ENCODE measurements at places on chromosomes 6 and 20. TPM values are rescaled to one million over a fixed set of nuclear protein-coding genes. Genes with fewer than 3 reads are reported as not detected.

- DNase-seq = no peak
Measured at GRCh38 chr6:108781419-108782100, 66.7 kb upstream of the ARMC2 start.

GRCh38 chr20:54525916-54526590 lies 50.7 kb downstream of the DOK5 start:
- DNase-seq = no peak

GMNN gene
- 6.1 TPM for total RNA-seq

DNA sequence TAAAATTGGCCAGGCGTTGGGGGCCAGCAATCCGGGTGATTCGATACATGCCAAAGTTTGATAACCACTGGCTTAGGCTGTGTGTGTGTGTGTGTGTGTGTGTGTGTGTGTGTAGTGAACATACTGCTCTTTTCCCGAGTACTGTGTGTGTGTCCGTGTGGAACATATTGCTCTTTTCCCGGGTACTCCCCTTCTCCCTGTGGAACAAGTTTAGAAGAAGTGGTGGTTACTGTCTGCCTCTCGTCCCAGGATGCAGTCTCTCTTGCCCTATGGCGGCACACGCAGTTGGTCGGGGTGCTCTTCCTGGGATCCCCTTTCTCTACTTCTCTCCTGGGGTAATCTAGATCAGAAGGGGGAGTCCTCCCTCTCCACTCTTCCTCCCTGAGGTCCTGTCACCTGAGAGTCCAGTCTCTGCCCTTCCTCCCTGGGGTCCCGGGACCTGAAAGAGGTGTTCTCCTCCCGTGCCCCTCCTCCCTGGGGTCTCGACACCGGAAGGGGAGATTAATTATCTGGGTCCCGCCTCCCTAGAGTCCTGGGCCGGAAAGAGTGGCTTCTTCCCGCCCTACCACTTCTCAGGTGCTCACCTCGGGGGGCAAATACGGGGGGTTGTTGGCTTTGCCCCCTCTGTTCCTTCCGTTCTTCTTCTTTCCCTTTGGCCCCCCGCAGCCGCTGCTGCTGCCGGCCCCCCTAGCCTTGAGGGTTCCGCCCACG lies 516 bp downstream of the GTPBP2 start:
- DNase-seq = no peak

BHLHE23 gene
- total RNA-seq = not detected

DNA sequence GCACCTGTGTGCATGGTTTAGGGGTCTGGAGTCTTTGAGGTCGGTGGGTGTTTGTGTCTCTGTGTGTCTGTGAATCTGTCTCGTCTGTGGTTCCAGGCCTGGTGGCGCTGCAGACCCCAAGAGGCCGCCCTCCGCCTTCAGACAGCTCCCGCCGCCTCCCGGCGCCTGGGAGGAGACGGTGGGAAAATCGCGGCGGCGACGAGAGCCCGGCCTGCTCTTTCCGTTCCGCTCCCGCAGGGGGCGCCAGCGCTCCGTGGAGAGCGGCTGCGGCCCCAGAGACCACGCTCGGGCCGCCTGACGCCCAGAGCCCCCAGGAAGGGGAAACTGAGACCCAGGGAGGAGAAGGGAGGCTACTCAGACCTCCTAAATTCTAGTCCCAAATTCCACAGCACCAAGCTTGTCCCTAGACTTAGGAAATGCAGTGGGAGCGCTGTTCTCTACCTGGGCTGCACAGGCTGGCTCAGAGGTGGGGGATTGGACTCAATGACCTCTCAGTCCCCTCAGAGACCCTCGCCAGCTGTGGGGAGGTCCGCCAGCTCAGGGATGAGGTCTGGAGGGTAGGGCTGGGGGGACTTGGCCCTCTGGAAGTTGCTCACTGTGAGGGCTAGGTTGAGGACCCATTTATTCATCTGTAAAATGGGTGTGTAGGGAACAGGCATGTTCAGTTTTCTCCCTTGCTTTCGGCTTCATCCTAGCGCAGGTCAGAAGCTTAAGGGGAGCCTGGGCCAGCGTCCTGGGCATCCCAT lies 36.9 kb upstream of the BLCAP start:
- DNase-seq = peak; percentile 35

RHAG gene
- total RNA-seq = not detected

- no peak for DNase-seq
Measured at GRCh38 chr6:157993076-157993475, 11.4 kb downstream of the SYNJ2 start.

DNA sequence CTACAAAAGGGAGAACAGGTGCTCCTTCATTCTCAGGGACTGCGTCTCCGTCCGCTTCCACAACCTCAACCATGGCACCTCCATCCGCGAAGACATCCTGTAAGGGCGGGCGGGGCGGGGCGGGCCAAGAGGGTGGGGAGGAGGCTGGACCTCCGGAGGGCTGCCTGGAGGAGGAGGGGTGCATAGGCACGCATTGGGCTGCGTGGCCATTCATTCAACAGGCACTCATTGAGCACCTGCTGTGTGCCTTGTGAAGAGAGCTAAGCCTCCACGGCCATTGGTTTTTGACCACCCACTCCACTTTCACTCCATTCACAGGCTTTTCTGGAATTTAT lies 435 bp downstream of the ZSWIM3 start:
- DNase-seq = no peak

GRCh38 chr20:47278907-47279348 lies 77.6 kb downstream of the ZMYND8 start:
- DNase-seq = no peak

DNA sequence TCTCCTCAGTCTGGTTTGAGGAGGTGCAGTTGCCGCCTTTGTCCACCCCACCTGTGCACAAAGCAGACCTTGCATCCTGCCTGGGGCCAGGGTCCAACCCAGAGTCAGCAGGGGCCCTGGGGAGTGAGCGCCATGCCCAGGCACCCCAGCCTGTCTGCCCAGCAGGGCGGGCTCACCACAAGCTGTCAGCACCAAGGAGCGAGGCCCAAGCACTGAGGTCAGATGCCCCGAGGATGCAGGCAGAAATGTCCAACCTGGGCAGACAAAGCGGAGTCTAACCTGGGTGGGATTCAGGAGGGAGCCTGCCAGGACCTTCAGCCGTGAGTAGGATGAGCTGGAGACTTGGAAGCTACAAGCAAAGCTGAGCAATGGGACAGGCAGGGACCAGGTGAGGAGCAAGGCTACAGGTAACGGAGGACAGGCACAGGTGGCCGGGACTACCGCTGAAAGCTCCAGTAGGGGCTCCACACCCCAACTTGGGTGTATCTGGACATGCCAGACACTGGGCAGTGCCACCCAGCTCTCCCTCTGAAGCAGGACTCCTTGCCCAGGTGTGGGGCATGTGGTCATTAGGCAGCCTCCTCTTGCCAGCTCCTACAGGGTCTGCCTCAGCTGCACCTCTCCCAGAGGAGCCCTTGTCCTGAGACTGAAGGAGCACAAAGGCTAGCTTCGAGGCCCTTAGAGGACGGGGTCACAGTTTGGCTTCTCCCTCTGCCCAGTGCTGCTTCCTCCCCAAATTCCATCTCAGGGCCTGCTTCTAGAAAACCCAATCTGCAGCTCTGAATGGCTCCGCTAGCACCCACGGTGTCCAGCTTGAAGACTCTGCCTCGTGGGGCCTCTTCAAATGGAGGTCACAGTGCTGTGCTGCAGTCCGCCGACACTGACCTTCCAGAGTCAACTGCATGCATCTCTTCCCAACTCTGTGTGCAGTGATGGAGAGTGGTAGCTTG lies 210.6 kb upstream of the CDYL start:
- DNase-seq = no peak

DNA sequence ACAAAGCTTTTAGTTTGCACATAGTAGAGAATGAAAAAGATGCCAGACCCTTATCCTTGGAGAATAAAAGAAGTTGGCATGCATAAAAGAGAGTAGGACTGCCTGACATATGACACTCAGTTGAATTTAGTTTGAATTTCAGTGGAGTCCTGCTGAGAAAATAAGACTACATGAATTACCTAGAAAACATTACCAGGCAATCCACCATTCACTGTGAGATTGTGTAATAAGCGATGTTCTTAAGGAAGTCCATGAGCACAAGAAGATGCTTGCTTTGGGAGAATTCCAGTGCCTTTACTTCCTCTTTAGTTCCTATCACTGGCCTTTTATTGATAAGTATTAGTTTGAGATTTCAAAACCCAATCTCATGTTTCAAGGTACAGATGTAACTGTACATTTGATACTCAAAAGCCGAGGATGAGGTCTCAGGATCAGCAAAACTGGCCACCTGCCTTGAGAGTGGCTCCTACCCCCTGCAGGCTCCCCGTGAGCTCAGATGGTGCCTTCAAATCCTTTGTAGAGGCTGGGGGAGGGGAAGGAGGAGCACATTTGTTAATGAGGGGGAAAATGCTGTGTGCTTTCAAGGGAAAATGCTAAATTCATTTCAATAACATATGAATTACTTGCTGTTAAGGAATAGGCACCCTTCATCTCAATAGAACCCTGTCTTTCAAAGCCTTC lies 11.2 kb upstream of the UNC93A start:
- no peak for DNase-seq

- DNase-seq = no peak
Measured at GRCh38 chr6:85923013-85923430, 280.3 kb upstream of the SYNCRIP start.

DNA sequence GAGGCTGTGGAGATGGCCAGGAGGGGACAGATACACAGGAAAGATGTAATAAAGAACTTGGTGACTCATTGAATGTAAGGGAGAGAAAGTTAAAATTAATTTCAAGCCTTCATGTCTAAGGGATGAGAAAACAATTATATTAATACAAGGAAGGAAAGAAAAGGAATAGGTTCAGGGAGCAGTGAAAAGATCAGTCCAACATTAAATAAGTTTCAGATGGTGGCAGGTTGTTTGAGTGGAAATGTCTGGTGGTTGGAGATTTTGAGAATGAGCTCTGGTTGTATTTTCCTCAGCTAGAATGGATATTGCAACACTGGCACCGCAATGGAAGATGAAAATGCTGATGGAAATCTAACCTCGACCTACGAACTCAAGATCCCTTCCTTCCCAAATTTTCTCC lies 304.3 kb downstream of the COL12A1 start:
- no peak for DNase-seq

- DNase-seq = no peak
Measured at GRCh38 chr6:15184441-15184861, 61.4 kb upstream of the JARID2 start.

DNA sequence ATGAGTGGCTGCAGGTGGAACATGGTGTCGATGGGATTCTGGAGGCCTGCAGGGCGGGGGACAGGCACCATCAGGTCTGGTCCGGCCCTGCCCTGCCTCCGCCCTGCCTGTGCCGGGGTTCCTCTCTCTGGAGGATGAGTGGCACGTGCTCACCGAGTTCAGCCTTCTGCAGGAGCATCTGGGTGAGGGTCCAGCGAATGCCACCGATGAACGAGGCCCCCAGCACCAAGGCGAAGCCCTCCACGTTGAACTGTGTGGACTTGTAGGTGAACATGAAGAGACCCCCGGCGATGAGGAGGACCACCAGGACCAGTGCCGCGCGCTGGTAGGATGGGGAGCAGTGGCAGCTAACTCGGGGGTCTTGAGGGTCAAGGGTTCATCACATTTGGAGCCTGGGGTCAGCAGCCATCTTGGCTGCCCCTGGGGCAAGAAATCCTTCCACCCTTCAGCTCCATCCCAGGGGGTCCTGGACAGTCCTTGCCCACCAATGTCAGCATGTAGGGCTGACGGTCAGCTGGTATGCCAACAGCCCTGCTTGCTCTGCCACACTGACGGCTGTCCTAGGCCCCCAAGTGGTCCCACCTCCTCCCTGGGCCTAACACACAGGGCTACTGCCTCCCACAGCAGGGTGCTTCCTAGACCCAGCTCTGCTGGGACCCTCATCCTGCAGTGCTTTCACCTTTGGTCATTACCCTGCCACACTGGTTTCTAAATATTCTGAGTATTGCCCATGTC lies 46.8 kb upstream of the CDH22 start:
- DNase-seq = no peak

NOL7 gene
- total RNA-seq = 76.9 TPM

- no peak for DNase-seq
Measured at GRCh38 chr6:143058987-143059386, 1.7 kb upstream of the AIG1 start.

DNA sequence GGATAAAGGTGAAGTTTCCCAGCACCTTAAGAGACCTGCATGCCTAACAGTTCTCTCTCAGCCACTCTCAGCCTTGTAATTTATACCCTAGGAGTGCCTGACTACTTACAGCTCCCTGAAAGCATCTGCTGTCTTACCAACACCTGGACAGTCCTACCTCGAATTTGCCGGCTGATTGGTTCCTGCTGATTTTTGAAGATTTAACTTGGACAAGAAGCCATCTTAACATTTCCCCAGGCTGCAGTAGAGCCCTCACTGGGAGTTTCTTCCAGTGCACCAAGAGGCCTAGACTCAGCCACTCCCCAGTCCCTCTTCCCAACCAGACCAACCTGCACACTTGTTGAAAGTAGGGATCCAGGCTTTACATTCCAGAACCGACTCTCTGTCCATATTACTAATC lies 174.5 kb downstream of the LINC00237 start:
- no peak for DNase-seq

BPIFB2 gene
- total RNA-seq = not detected

GRCh38 chr6:56076033-56076432 lies 171.3 kb downstream of the COL21A1 start:
- no peak for DNase-seq

DEFB124 gene
- total RNA-seq = not detected

- DNase-seq = no peak
Measured at GRCh38 chr20:25030007-25030648, 27.8 kb downstream of the ACSS1 start.

GRCh38 chr20:62487118-62487517 lies 11.3 kb upstream of the GATA5 start:
- no peak for DNase-seq

DNA sequence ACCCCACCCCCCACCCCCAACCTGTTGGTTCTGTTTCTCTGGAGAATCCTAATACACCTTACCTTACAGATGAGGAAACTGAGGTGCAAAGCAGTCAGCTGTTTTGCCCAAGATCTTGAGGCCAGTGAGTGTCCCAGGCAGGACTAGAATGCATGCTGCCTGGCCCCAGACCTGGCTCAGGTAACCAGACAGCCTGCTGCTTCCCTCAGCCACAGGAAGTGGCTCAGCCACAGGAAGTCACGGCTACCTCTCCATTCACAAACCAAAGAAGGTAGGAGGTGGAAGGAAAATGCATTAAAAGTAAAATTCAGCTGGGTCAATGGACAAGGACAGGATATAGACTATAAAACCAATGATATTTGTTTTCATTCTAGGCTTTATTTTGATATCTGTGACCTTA lies 517.6 kb downstream of the CD83 start:
- no peak for DNase-seq

GRCh38 chr20:8267009-8267408 lies 134.9 kb downstream of the PLCB1 start:
- DNase-seq = no peak

GRCh38 chr6:5211492-5211891 lies 49.3 kb downstream of the LYRM4 start:
- DNase-seq = no peak

GRCh38 chr6:26478985-26479278 lies 21.2 kb upstream of the BTN1A1 start:
- DNase-seq = no peak

DNA sequence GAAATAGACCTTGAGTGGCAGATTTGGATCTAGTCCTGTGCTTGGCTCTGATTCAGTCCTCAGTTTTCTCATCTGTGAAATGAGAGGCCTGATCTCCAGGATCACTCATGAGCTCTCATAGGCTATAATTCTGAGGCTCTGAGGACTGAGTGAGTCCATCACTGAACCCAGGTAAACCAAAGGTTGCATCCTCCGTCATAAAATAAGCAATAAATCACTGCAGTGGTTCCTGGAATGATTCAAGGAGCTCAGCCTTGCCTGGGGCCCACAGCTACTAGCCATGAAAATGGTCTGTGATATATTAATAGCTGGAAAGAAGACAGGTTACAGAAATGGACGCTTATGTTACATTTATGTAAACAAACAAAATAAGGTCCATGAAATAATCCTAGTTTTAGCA lies 124.8 kb downstream of the MAP3K7 start:
- DNase-seq = no peak

Data from omental fat pad (tissue), 4 donors.